Fibroblast of skin of scalp (primary cell): ENCODE measurements at places on chromosomes 5 and 9.

- DNase-seq: no peak
Measured at GRCh38 chr5:75706016-75706415, 11.2 kb downstream of the POC5 start.

DNA sequence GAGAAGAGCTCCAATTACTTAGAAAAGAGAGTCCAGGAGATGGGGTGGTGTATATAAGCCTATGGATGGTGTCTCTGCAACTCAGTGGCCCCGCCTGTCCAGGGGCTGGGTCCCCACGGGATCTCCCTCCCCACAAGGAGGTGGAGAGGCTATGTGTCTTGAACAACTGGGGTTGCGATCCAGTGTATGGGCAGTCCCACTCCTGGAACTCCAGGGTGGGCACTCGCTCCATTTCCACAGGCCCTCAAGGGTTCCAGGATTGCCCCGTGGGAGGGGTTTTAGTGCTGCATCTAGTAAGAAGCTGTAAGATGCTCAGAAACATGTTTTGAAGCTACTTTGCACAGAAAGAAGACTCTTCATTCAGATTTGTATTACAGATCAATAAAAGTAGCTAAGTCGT lies 558 bp upstream of the SMAD5 start:
- peak; percentile 9 for DNase-seq

- DNase-seq: no peak
Measured at GRCh38 chr5:154526231-154527226, 48.5 kb upstream of the HAND1 start.

GRCh38 chr5:33073881-33074327 lies 362.8 kb downstream of the NPR3 start:
- peak; percentile 16 for DNase-seq

GRCh38 chr5:163222982-163223381 lies 214.4 kb upstream of the CCNG1 start:
- no peak for DNase-seq

DNA sequence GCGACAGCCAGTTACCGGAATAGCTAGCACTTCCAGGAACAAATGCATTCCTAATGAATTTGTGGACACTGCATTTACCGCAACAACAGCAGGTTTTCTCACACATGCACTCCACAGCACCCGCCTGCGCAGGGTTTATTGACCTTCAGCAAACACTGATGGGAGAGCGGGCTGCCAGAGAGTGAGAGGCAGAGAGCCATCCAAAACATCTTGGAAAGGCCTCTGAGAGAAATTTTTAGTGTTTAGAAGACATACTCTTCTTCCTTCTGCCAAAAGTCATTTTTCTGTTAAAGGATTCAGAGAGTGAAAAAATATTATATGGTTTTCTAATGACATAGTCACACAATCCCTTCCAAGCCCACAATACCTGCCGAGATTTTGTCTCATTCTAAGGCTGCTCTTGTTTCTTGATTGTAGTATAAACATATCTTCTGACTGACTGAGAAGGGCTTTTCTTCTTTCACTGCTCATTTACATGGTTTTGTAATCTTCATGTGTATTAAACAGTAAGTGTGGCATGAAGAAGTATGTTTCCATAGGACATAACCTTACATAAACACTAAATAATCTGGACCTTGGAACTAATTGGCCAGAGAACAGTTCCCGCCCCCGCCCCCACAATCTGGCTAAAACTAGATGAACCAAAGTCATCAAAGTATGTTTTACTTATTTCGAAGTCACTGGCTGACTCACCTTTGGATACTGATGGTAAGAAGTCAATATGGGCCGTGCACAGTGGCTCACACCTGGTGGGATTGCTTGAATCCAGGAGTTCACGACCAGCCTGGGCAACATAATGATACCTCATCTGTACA lies 432.5 kb upstream of the MEF2C start:
- peak; percentile 22 for DNase-seq

GRCh38 chr9:119003882-119004617 lies 365.2 kb downstream of the BRINP1 start:
- peak; percentile 89 for DNase-seq

DNA sequence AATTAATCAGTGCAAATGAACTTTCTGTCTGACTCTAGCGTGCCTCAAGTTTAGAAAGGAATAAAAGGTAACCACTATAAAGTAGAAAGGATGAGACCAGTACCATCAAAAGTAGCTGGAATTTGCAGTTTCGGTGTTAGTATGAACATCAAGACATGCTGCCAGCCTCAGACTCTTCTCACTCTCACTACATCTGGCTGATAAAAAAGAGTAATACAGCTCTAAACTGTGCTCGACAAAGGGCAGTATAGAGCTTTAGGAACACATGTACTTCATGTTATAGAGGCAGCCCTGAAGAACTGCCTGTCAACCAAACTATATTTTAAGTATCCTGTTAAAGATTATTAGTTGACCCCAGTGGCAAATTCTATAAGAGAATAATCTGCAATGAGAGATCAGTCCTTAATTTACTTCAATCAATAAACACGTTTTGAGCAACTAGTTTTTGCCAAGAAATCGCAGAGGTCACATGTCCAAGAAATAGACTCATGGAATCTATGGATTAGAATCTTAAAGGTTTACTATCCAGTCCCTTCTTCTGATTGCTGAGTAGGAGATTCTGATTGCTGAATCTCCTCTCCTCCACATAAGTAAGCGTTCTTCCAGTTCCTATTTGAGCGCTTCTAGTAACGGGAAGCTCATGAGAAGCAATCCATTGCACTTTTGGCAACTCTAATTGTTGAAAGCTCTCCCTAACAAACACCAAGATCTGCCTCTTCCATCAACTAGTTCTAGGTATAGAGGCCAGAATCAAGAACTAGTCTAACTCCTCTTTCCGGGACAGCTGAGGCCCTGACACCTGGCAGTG lies 941 bp downstream of the XPA start:
- no peak for DNase-seq

DNA sequence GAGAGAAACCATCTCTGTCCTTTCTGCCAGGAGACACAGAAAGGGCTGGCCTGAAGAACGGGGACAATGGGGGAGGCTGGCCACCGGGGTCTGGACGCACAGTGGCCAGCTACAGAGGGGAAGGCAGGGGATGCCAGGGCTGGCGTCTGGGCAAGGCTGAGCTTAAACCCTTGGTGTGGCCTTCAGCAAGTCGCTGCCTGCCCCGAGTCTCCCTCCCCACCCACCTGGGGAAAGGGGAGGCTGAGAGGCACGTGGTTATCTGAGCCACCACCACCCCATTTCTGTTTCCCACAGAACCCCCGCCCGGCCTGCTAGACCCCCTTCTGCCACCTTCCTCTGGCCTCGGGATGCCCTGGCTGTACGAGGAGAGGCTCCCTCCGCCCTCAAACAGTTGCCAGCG lies 115.3 kb downstream of the VAV2 start:
- DNase-seq: no peak

DNA sequence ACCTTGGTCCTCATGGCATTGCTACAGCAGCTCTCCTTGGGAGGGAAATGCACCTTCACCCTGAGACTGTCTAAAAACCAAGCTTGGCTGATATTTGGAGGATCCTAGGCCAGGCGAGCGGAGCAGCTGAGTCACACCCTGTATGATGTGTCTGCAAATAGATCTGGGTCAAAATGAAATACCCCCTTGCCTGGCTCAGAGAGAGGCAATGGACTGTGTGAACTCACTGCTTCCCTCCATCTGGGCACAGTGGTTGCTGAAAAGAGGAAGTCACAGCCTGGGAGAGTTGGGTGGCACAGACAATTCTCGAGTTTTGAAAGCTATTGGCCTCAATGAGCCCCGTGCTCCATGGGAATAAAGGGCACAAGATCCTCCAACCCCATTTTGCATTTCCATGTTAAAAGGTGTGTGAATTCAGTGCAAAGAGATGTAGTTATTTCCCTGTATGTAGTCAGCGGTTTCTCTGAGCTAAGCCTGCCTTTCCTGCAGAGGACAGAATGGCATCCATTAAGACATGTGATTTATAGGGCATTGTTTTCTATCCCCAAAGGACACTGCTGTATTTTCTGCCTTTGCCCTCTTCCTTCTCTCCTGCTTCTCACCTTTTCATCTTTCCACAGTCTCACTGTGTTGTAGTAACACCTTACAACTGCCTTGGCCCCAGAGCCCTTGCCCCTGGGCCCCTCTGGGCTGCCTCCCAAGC lies 177.2 kb downstream of the GADD45G start:
- peak; percentile 15 for DNase-seq

DNA sequence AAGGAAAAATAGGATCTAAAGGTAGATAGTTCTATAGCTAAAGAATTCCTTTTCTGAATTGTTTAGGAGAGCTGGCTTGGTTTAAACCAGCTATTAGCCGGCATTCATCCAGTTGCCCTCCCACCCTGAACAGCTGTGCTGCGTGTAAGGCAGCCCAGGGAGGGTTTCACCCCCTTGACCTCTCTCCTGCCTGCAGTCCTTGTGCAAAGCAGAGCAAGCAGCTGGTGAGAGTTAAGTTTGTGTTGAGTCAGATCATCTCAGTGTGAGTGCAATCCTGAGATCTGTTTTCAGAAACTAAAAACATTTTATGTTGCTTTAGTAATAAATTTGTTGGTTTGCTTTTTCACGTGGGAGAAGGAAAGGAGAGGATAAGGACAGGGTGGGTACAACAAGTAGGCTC lies 13.0 kb downstream of the SLC25A25 start:
- peak; percentile 88 for DNase-seq

GRCh38 chr9:92745331-92745730 lies 19.3 kb downstream of the BICD2 start:
- DNase-seq: no peak

GRCh38 chr9:127503947-127504886 lies 52.9 kb downstream of the LRSAM1 start:
- peak; percentile 83 for DNase-seq

GRCh38 chr5:67299231-67299735 lies 102.7 kb upstream of the CD180 start:
- DNase-seq: peak; percentile 75

- peak; percentile 66 for DNase-seq
Measured at GRCh38 chr9:16870596-16871335, at the start of gene BNC2. Gene BNC2, minus strand, starts transcription at chr9:16870670. Its CDS starts 22 bp downstream, at chr9:16870648.

GRCh38 chr5:168327451-168327850 lies 36.0 kb downstream of the WWC1 start:
- DNase-seq: no peak

- DNase-seq: no peak
Measured at GRCh38 chr5:58314356-58315210, 145.3 kb downstream of the PLK2 start.

GRCh38 chr9:2740616-2741015 lies 23.3 kb downstream of the KCNV2 start:
- no peak for DNase-seq

DNA sequence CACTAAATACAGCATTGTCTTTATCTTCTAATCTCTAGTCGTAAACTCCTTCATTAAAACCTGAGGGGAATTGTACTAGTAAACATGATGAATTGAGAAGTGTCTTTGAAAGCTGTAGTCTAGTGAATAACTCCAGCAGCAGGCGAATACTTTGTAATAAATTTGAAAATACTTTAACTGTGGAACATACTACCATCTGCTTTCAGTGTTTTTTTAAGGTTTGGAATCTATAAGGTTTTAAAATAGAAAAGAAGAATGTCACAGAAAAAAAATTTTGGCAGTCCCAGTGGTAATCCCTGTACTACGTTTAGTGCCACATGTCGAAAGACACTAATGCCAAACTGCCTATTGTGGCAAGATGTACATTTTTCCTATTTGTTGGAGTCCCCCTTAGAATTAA lies 379.0 kb upstream of the NUDT12 start:
- no peak for DNase-seq

- DNase-seq: peak; percentile 63
Measured at GRCh38 chr9:87226896-87227295, 270.8 kb upstream of the DAPK1 start.

DNA sequence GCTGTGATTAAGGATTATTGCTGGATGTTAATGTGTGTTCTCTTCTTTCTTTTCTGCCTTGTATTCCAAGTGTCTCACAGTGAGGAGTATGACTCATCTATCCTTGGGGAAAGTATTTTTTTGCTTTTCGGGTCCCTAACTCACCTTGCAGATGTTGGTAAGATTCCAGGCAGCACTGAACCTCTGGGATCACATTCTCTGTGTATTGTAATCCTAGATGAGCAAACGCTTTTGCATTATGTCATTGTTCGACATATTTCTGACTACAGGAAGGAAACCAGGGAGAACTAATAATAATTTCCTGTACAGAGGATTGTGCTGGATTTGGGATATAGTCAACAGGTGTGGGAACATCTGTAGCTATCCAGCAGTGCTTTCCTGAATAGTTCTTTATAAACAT lies 246.1 kb upstream of the TUT7 start:
- peak; percentile 38 for DNase-seq

- DNase-seq: no peak
Measured at GRCh38 chr9:129070696-129071525, 10.0 kb upstream of the DOLPP1 start.

DNA sequence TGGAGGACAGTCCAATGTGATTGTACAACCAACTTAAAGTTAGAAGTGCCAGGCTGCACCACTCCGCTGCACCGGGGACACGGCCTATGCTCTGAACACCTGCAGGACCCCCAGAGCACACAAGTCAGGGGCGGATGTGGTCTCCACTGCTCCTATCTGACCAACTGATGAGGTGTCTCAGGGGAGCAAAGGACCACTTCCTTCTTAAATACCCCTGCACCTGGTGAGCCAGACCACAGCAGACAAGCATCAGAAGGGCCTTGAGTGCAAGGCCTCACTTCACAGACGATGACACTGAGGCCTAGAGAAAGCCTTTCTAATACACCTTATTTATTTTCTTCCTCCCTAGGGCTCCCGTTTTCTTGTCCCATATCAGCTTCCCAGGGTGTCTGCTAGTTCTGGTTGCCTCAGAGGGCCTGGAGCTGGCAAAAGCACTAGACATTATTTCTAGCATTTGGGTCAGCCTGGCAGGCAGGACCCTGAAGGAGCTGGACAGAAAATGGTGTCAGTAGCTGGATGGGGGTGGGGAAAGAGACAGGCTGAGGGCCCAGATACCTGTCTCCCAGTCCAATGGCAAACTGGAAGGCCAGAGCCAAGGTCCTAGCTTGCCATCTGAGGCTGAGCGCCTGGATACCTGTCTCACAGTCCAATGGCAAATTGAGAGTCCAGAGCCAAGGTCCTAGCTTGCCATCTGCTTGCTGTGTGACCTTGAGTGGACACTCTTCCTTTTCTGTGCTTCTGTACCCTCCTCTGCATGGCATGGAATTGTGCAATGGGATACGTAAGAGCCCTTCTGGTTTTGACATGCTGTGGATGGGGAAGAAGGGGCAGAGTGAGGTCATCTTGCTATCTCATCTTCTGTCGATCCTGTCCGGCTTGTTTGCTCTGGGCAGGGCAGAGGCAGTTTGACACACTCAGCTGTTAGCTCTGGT lies 9.0 kb downstream of the CCDC69 start:
- DNase-seq: no peak

DNA sequence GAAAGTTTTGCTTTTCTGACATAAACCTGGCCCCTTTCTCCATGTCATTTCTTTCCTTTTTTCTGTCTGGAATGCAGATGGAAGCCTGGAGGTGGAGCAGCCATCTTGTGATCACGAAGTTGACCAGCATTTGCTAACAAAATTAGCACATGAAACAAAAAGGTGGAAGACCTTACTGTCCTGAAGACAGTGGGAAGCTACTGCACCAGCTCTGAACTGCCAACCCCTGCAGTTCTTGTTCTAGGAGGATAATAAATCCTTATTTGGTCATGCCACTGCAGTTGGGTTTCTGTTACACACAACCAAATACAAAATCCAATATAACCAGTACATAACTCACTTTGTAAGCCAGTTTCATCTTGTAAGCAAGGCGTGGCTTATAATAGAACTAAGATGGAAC lies 249.4 kb upstream of the TBCA start:
- no peak for DNase-seq

- DNase-seq: no peak
Measured at GRCh38 chr5:3526551-3527185, 69.0 kb upstream of the IRX1 start.
